ENCODE measurements at places on chromosomes 11 and 22. TPM values are rescaled to one million over a fixed set of nuclear protein-coding genes. Genes with fewer than 3 reads are reported as not detected.

C11orf91 gene
- total RNA-seq, result 0.31 TPM

GRCh38 chr11:30424844-30425243 lies 101.9 kb downstream of the ARL14EP start:
- no peak for DNase-seq

DNA sequence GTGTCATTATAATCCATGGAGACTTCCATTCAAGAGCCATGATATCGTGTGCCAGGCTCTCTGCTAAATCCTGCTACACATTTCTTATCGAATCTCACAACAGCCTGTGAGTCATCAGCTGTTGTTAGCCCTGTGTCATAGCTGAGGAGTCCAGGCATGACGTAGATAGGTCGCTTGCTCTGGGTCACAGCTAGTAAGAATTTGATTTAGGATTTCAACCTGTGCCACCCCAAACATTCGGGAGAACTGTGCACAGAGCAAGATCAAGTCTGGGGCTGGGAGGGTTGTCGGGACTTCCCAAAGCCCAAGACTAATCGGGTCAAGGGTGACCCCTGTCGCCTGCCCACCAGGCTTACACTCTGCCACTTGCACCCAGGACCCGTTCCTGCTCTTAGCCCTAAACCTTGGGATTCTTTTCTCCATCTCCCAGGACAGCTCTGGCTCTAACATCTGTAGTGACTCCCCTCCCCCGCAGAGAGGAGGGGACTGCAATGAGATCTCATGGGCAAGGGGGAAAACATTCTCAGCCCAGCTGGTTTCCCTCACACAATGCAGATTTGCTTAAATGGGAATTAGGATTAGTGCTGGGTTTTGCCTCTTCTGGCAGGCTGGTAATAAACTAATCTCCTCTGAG lies 34.3 kb downstream of the TSPAN18 start:
- peak; percentile 22 for DNase-seq

DNA sequence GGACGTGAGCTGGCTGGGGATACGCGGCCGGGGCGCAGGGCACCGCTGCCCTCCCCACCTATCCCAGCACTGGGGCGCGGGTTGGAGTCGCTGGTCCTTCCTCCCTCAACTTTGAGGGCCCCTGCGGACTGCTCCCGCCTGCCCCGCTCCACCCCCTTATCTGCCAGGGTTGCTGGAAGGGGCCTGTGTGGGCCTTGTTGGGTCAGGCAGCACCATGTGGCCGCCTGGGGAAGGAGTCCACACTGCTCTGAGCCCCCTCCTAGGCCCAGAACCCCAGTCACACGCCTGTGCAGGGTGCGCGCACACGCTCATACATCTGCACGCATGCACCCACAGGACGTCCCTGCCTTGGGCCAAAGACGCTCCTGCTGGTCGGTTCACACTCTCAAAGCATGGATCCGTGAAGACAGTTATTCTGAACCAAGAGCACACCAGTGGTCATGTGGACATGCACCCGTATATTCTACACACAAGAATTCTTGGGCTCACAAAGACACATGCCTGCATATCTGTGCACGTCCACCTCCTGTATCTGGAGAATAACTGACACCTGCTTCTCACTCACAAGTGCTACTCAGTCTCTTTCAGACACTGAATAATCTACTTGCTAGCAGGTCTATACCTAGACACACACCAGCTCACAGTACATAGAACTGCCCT lies 710 bp downstream of the TUB start:
- DNase-seq, result no peak

GRCh38 chr11:123206791-123207434 lies 11.9 kb upstream of the CLMP start:
- peak; percentile 13 for DNase-seq
